ENCODE measurements at places on chromosomes 16 and 17.

- DNase-seq: no peak
Measured at GRCh38 chr16:87542531-87543102, 49.8 kb upstream of the ZCCHC14 start.

- no peak for DNase-seq
Measured at GRCh38 chr17:1241929-1242328, 28.3 kb upstream of the BHLHA9 start.

GRCh38 chr16:73176577-73177013, 128.7 kb upstream of the ZFHX3 start:
- DNase-seq: no peak

DNA sequence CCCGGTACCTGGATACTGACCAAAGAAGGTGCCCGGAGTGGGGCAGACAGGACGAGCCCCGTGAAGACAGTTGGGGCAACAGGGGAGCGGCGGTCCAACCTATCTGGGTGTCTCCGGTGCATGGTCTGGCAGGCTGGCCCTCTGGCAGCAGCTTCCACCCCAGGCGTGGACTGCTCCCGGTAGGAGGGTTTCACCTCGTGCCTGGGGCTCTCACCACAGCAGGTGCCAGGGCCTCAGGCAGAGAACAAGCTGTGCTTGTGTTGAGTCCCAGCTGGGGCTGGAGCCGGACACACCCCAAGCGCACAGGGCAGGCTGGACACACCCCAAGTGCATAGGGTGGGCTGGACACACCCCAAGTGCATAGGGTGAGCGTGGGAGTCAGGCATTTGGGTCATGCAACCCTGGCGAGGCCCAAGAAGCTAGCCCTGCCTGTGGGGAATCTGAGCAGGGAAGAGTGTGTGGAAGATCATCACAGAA, 1.5 kb upstream of the FBXL16 start:
- no peak for DNase-seq

- DNase-seq: peak; percentile 57
Measured at GRCh38 chr17:38867179-38867967, 2.5 kb upstream of the LASP1 start.

- DNase-seq: no peak
Measured at GRCh38 chr17:69363488-69364210, 36.7 kb upstream of the ABCA5 start.

GRCh38 chr17:50521514-50521913, 11.0 kb upstream of the EPN3 start:
- DNase-seq: no peak

Data from transverse colon (tissue), 4 donors.